ENCODE measurements at places on chromosomes 12 and 14. TPM values are rescaled to one million over a fixed set of nuclear protein-coding genes. Genes with fewer than 3 reads are reported as not detected.

KRT75 gene
- not detected for polyA plus RNA-seq

MDGA2 gene
- 0.35 TPM for polyA plus RNA-seq

NKX2-8 gene
- polyA plus RNA-seq = not detected

APOF gene
- polyA plus RNA-seq = not detected

PLBD1 gene
- 18.8 TPM for polyA plus RNA-seq

ZBTB39 gene
- 4.6 TPM for polyA plus RNA-seq

GPR84 gene
- 0.17 TPM for polyA plus RNA-seq

GNS gene
- polyA plus RNA-seq = 60.6 TPM

RD3L gene
- polyA plus RNA-seq = not detected

PRKD1 gene
- polyA plus RNA-seq = 31.0 TPM

CHGA gene
- polyA plus RNA-seq = 0.23 TPM

NFATC4 gene
- polyA plus RNA-seq = 34.8 TPM

SLC6A13 gene
- 6.3 TPM for polyA plus RNA-seq

CISTR gene
- not detected for polyA plus RNA-seq

GLIPR1 gene
- polyA plus RNA-seq = 10.1 TPM

SLC39A2 gene
- not detected for polyA plus RNA-seq

TCHP gene
- 25.3 TPM for polyA plus RNA-seq

RTN1 gene
- polyA plus RNA-seq = 2.4 TPM
